ENCODE measurements at places on chromosomes 5 and 9.

DNA sequence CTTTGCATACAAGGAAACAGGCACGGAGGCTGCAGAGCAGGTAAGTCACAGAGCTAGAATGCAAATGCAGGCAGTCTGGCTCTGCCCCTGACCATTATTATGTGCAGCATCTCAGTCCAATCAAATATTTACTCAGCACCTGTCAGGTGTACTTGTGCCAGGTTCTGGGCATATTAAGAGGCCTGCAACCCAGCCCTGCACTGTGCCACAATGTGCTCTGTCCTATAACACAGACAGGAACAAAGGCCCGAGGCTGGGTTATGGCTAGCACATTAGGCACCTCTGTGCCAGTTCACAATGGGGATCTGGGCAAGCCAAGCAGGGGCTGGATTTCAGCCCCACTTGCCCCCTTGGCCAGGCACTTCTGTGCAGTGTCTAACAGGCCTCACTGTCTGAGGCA is 14.0 kb downstream of the ARL15 start:
- no peak for DNase-seq

DNA sequence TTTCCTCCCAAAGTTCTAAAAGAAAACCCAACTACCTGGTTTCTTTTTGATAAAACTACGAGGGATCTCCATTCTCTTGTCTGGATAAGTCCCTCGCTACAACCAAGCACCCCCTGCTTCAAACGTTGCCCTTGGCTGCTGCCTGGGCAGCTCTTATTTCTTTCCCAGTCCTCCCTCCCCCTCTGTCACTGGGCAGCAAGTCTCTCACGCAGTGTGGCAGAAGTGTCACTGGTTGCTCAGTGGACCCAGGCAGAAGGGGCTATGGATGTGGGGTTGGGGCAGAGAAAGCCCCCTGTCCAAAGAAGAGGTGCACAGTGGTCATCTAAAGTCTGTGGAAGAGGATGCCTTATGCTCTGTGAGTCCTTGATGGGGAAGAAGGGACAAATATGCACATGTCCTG is 7.2 kb upstream of the SMIM32 start:
- DNase-seq, result no peak

- no peak for DNase-seq
Observed at GRCh38 chr5:149745-150485, 41.4 kb upstream of the LRRC14B start.

GRCh38 chr9:93357649-93358048 is 93.8 kb upstream of the FAM120A start:
- peak; percentile 21 for DNase-seq

DNA sequence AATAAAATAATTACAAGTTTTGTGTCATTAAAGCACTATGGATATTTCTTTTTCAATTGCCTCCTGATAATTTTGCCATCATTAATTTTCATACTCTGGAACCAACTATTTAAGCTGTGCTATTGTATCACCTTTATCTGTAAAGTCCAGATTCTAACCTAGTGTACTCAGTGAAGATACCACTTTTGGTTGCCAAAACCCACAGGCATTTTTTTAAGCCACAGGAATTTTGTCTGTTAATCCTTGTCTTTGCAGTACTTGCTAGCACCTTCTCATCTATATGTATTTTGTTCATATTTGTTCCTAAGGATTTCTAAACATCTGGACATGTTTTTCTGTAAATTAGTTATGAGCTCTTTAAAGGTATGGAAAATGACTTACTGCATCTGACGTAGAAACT is 481.4 kb upstream of the DAB2 start:
- DNase-seq, result no peak

DNA sequence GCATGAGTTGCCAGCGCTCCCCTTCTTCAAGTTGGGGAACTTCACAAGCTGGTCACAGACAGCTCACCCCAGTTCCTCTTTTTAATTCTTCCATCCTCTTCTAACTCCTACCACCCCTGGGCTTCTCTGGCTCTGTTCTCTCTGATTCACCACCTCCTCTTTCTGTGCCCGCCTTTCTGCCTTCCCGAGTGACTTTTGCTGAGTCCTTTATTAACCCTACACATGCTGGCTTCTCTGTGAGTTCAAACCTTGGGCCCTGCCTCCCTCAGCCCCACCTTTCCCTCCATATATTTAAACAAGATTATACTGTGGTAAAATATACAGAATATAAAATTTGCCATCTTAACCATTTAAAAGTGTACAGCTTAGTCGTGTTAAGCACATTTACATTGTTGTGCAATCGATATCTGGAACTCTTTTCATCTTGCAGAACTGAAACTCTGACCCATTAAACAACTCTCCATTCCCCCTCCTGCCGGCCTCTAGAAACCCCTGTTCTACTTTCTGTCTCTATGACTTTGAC is 32.0 kb downstream of the SLC46A2 start:
- no peak for DNase-seq
